ENCODE measurements at places on chromosomes 2 and 18. TPM values are rescaled to one million over a fixed set of nuclear protein-coding genes. Genes with fewer than 3 reads are reported as not detected.

REG1A gene
- not detected for total RNA-seq

DSC1 gene
- not detected for total RNA-seq

DNAJC5G gene
- not detected for total RNA-seq

DNA sequence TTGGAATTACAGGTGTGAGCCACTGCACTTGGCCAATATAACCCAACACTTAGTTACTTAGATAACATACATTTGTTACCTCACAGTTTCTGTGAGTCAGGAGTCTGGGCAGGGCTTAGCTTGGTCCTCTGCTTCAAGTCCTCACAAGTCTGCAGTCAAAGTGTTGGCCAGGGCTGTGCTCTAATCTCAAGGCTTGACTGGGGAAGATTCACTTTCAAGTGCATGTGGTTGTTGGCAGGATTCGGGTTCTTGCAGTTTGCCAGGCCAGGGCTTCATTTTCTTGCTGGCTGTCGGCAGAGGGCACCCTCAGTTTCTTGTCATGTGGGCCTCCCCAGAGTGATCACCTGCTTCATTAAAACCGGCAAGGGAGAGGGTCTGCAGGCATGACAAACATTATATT, 103.7 kb downstream of the SLC4A3 start:
- DNase-seq, result no peak
- no peaks in the 10 kb centered on the region for H3K4me1 ChIP-seq
- no peak overlapping the region for H3K27ac ChIP-seq
- peaks cover 5% of the 10 kb centered on the region for H3K27me3 ChIP-seq
- H3K4me3 ChIP-seq, result no peak overlapping the region

PRSS56 gene
- not detected for total RNA-seq

- H3K27me3 ChIP-seq, result no peaks in the 10 kb centered on the region
- H3K27ac ChIP-seq, result no peak overlapping the region
- no peak for DNase-seq
- H3K4me1 ChIP-seq, result no peaks in the 10 kb centered on the region
- no peaks in the 10 kb centered on the region for H3K36me3 ChIP-seq
- no peak overlapping the region for H3K4me3 ChIP-seq
These were observed 422.9 kb upstream of the ST6GAL2 start for GRCh38 chr2:107308835-107309234.

DNA sequence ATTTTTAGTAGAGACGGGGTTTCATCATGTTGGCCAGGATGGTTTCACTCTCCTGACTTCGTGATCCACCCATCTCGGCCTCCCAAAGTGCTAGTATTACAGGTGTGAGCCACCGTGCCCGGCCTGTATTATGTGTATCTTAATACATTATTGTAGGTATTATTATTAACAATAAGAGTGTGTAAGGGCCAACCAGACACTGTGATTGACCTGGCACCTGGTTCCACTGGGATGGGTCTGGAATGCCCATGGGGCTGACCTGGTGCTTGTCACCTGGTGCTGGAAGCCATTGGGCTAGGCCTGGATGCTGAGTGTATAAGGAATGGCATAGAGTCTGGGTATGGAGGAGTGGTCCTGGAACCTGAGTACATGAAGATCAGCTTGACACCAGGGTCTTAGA, 906.9 kb upstream of the TMEFF2 start:
- no peaks in the 10 kb centered on the region for H3K4me1 ChIP-seq
- no peak overlapping the region for H3K27ac ChIP-seq

GKN1 gene
- not detected for total RNA-seq

GRCh38 chr18:67954594-67954993, 438.1 kb upstream of the DSEL start:
- no peaks in the 10 kb centered on the region for H3K36me3 ChIP-seq
- H3K4me3 ChIP-seq, result no peak overlapping the region
- H3K27ac ChIP-seq, result no peak overlapping the region
- H3K27me3 ChIP-seq, result no peaks in the 10 kb centered on the region
- no peaks in the 10 kb centered on the region for H3K4me1 ChIP-seq
- no peak for DNase-seq

APCDD1 gene
- total RNA-seq, result 33.4 TPM

LYPD6B gene
- total RNA-seq, result 2.0 TPM

GRCh38 chr2:46126571-46126970, 170.6 kb upstream of the EPAS1 start:
- no peak overlapping the region for H3K4me3 ChIP-seq
- peaks cover 7% of the 10 kb centered on the region for H3K4me1 ChIP-seq
- H3K27ac ChIP-seq, result no peak overlapping the region
- no peaks in the 10 kb centered on the region for H3K27me3 ChIP-seq

GRCh38 chr2:122366969-122367645, 611.7 kb downstream of the TSN start:
- H3K36me3 ChIP-seq, result no peaks in the 10 kb centered on the region
- H3K27me3 ChIP-seq, result no peaks in the 10 kb centered on the region
- no peak for DNase-seq
- no peaks in the 10 kb centered on the region for H3K4me1 ChIP-seq

DNA sequence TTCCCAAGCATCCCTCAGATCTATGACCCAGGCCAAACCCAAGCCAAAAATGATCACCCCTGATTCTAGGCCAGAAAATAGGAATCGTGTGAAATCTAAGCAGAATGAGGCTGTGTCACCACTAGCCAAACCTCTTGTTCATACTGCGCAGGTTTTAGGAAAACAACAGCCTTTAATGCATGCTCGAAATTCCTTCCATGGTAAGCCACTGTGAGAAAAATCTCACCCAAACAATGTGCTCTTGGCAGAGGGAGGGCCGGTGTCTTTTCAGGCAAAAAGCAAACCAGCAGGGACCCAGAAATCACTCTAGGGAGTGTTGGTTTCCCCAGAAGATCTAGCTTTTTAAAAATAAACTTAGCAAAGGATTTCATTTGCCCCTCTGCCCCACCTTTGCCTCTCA, 71.2 kb upstream of the FOSL2 start:
- H3K4me3 ChIP-seq, result no peak overlapping the region
- DNase-seq, result no peak
- H3K27me3 ChIP-seq, result no peaks in the 10 kb centered on the region
- H3K36me3 ChIP-seq, result no peaks in the 10 kb centered on the region
- H3K27ac ChIP-seq, result no peak overlapping the region

STON1 gene
- 33.4 TPM for total RNA-seq

GRCh38 chr2:96151595-96152303, 6.5 kb upstream of the DUSP2 start:
- H3K36me3 ChIP-seq, result no peaks in the 10 kb centered on the region
- no peak overlapping the region for H3K4me3 ChIP-seq
- no peak overlapping the region for H3K27ac ChIP-seq
- no peak for DNase-seq

DNA sequence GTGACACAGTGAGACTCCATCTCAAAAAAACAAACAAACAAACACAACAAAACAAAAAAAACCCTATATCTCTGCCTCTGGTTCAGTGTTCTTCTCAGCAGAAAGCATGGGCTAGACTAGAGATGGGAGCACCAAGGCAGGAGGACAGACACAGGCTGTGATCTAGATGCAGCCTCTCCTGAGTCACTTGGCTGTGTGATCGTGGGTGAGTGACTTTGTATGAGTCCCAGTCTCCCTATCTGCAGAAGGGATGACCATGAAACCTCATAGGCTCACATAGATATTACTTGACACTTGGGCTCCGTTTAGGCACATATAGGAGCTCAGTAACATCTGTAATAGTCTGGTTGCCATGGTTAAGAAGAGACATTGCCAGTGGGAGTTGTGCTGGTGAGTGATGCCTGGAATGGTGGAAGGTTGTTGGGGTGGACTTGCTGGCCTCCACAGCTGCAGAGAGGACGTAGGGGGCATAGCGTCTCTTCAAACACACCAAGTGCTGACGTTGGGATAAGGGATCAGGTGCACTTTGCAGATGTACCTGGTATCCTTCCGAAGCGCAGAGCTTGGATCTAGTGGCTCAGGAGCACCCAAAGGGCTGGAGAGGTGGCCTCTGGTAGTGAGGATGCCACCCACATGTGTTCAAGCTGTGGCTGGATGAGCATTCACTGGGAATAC, 318.9 kb upstream of the HS6ST1 start:
- H3K36me3 ChIP-seq, result no peaks in the 10 kb centered on the region
- no peak overlapping the region for H3K4me3 ChIP-seq
- H3K27me3 ChIP-seq, result no peaks in the 10 kb centered on the region
- no peak for DNase-seq
- H3K4me1 ChIP-seq, result no peaks in the 10 kb centered on the region

GYPC gene
- total RNA-seq, result 92.6 TPM

GRCh38 chr2:33510586-33510968, 34.1 kb downstream of the RASGRP3 start:
- H3K27ac ChIP-seq, result no peak overlapping the region
- H3K4me3 ChIP-seq, result no peak overlapping the region
- no peaks in the 10 kb centered on the region for H3K4me1 ChIP-seq
- no peaks in the 10 kb centered on the region for H3K27me3 ChIP-seq

Data from lower lobe of right lung (tissue), 2 donors.